ENCODE measurements at places on chromosomes 6 and 20.

DNA sequence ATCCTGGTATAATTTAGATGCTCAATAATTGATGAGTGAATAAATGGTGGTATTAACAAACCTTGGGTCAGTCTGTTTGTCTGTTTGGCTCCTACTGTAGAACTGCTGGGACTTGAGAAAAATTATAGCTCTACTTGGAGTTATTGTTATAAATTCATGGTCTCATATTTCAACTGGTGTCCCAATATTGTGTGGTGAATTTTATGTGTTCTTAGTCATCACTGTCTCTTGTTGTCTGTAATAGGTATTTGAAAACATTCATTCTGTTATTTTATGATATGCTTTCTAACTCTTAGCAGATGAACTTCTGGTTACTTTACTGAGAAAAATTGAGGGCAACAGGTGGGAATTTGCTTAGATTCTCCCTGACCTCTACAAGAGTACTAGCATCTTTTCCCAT, 221.4 kb downstream of the CDKAL1 start:
- DNase-seq: no peak

DNA sequence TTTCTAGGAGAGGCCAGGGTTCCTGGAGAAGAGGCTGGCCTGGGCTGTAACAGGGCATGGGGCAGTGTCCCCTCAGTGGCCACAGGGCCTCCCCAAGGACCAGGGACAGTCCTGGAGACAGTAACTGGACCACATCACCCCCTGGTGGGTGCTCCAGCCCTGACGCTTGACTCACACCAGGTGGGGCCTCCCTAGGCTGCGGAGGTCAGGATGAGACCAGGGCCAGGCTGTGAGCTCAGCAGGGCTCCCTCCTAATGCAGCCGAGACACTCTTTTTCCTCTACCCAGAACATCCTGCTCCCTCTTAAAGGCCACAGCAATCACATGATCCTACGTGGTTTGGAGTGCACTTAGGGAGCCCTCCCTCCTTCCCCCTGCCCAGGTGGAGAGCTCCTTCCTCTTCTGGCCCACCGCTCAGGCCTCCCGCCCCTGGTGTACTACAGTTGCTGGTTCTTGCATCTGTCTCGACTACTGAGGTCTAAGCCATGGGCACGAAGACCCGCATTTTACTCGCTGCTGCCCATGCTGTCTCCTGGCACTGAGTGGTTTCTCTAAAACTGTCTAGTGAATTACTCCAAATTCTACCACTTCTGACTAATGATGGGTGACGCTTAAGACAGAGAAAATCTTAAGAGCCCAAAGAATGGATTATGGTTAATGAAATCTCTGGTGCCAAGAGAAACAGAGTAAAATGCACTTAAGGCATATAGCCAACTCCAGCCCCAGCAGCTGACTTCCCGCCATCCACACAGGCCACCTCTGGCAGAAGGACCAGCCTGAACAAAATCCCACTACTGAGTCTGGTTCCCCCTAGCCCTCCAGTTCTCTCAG, 166.1 kb upstream of the CST7 start:
- DNase-seq: no peak

DNA sequence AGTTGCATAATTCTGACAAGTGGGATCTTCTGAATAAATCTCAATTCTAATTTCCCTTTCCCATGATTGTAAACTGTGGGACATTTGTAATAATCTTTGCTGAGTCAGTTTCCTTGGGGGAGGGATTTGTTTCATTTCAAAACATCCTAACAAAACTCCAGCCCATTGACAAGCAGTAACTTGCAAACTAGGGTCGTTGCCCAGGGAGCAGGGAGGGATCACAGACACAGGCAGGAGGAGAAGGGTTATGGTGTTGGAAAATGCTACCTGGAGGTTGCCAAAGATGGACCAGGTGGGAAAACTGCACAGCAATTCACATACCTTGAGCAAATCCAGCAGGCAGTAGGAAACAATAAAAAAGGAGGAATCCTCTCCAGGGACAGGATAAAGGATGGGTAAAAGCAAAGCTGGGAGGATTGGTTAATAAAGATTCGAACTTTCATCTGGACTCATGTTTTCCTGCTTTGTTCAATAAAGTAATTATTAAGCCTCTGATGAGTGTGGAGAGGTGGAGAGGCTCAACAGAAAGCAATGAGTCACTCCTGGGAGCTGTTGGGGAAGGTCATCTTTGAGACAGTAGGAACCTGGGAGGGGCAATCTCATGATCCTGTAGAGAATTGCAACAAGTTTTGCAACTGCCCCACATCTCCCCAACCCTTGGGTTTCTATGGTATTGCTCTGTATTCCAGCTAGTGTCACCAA, 87.3 kb upstream of the AKIRIN2 start:
- DNase-seq: no peak

DNA sequence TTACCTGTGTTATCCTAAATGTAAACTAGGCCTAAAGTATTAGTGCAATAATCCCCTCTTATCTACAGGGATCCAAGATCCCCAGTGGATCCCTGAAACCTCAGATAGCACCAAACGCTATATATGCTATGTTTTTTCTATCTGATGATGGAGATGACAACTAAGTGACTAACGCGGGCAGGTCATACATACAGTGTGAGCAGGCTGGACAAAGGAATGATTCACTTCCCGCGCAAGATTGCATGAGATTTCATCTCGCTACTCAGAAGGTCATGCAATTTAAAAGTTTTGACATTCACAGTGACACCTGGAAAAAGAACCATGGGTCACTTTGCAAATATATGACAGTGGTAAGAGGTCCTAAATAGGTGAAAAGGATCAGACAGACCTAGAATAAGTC, 875.9 kb downstream of the HACE1 start:
- DNase-seq: no peak

GRCh38 chr6:20191992-20192391, 20.3 kb downstream of the MBOAT1 start:
- no peak for DNase-seq

- no peak for DNase-seq
These were observed 18.3 kb upstream of the NHSL1 start for GRCh38 chr6:138517635-138518034.

- DNase-seq: peak; percentile 30
These were observed 995 bp upstream of the GSTA4 start for GRCh38 chr6:52995913-52996645.

DNA sequence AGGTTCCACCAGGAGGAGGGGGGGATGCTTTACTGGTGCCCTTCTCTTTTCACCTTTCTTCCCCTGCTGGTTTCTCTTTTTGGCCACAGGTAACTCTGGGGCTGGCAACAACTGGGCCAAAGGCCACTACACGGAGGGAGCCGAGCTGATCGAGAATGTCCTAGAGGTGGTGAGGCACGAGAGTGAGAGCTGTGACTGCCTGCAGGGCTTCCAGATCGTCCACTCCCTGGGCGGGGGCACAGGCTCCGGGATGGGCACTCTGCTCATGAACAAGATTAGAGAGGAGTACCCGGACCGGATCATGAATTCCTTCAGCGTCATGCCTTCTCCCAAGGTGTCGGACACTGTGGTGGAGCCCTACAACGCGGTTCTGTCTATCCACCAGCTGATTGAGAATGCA, 4.4 kb downstream of the TUBB1 start:
- DNase-seq: no peak

- no peak for DNase-seq
These were observed 23.3 kb downstream of the BCAS1 start for GRCh38 chr20:54047048-54047447.

DNA sequence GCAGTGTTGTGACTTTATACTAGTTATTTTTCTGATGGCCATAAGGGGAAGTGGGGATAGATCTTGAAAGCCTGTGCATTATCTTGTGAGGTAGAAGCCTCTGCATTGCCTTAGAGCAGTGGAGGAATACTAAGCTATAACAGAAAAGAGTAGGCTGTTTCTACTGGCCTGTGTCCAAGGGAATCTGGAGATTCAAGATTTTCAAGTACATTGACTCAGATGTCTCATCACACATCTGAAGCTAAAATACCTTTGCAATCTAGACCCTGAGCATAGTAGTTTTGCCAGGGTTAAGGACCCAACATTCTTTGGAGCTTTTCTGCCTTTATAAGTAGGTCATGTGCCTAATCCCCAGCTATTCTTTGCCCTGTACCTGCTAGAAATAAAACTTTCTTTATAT, 272.3 kb downstream of the TENT5A start:
- DNase-seq: no peak

GRCh38 chr6:15504040-15504495, 158.8 kb downstream of the DTNBP1 start:
- no peak for DNase-seq

DNA sequence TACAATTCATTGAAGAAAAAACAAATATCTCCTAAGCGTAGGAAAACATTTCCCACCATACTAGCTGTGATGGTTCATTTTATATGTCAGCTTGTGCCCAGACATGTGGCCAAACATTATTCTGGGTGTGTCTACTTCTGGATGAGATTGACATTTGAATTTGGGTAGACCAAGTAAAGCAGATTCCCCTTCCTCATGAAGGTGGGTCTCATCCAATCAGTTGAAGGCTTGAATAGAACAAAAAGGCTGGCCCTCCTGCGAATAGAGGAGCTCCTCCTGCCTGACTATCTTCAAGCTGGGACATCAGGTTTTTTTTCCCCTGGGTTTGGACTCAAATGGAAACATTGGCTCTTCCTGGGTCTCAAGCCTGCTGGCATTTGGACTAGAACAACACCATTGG, 113.6 kb downstream of the DHX35 start:
- DNase-seq: no peak

DNA sequence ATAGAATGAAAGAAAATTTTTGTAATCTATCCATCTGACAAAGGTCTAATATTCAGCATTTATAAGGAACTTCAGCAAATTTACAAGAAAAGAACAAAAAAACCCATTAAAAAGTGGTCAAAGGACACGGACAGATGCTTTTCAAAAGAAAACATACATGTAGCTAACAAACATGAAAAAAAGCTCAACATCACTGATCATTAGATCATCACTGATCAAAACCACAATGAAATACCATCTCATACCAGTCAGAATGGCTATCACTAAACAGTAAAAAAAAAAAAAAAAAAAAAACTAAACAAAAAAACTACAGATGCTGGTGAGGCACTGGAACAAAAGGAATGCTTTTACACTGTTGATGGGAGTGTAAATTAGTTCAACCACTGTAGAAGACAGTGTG, 837.1 kb downstream of the EPHA7 start:
- no peak for DNase-seq

GRCh38 chr6:169190144-169190584, 63.5 kb downstream of the THBS2 start:
- DNase-seq: no peak

GRCh38 chr20:51326201-51326819, 216.2 kb downstream of the NFATC2 start:
- peak; percentile 70 for DNase-seq

GRCh38 chr6:28922821-28923317, 916 bp downstream of the TRIM27 start:
- no peak for DNase-seq

DNA sequence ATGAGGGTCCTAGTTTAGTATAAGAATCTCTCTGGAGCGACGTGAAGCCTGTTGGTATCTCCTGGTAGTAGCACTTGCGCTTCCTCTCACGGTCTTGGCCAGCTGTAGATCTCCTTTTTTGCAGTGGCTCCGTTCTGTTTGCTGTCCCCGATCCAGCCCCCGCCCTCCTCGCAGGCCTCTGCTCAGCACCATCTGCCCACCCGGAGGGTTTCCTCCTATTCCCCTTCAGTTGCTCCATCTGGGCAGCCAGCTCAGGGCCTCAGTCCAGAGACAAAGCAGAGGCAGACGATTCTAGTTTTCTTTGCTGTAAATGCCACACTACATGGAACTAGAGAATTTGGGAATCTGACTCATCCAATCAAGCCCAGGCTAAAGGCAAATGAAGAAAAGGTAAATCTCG, 126.6 kb downstream of the TIAM2 start:
- DNase-seq: peak; percentile 71

GRCh38 chr6:110398778-110399177, 16.6 kb downstream of the DDO start:
- DNase-seq: no peak

DNA sequence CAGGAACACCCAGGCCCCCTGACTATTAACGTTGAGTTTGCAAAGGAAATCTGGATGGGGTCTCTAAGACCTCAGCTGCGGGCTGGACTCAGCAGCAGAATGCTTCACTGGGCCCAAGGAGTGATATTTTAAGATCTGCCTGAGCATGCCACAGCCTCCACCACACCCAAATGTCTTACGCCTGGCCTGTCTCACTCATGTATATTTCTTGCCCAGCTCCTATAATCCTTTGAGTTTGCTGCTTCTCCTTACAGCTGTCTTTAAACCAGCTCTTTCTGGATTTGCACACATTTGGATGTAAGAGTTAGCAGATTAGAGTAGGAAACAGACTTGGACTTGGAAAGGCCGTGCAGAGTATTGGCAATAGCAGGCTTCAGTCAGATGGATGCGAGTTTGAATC, 16.4 kb downstream of the CASS4 start:
- no peak for DNase-seq

- peak; percentile 31 for DNase-seq
These were observed 83.4 kb downstream of the ELOVL4 start for GRCh38 chr6:79864001-79864400.

DNA sequence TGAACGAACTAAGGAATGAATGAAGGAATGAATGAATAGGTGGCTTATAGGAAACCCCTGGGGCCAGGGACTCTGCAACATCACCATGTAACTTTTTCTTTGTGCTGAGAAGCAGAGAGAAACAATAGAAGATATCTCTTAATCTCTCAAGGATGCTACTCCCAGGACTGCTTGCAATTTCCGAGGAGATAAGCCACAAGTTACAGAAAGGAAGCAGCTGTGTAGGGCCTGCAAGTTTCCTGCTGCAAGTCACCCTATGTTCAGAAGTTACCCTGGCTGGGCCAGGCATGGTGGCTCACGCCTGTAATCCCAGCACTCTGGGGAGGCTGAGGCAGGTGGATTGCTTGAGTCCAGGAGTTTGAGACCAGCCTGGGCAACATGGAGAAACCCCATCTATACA, 7.3 kb upstream of the MAVS start:
- no peak for DNase-seq

- no peak for DNase-seq
These were observed 477.0 kb upstream of the CHD6 start for GRCh38 chr20:42095221-42095620.

DNA sequence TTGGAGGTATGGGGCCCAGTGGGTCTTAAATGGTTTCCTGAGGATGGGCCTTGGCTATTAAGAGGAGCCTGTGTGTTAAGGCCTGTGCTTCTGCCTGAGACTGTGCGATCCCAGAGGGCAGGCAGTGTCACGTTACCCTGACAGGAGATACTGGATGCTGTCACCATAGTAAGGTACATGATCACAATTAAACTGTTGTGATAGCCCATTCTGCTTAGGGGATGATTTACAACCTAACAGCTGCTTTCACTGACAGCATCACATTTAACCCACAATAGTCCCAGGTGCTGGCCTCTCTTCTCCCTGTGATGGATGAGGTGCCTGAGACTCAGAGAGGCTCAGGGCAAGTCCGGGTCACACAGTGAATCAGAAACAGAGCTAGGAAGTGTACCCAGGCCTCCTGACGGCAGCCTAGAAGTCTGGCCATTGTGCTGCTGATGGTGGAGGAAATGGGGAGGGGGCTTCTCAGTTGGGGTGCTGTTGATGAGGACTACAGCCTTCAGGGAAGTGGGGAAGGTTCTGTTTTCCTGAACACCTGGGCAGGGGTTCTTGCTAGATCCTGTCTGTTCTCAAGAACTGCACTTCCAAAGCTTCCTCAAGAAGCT, 97.3 kb downstream of the MDGA1 start:
- no peak for DNase-seq

- no peak for DNase-seq
These were observed 61.0 kb downstream of the UST start for GRCh38 chr6:148807784-148808183.

GRCh38 chr20:45087814-45088213, 13.1 kb downstream of the KCNS1 start:
- DNase-seq: no peak
